Epithelial cell of esophagus (primary cell): ENCODE measurements at places on chromosomes 7 and 10.

DNA sequence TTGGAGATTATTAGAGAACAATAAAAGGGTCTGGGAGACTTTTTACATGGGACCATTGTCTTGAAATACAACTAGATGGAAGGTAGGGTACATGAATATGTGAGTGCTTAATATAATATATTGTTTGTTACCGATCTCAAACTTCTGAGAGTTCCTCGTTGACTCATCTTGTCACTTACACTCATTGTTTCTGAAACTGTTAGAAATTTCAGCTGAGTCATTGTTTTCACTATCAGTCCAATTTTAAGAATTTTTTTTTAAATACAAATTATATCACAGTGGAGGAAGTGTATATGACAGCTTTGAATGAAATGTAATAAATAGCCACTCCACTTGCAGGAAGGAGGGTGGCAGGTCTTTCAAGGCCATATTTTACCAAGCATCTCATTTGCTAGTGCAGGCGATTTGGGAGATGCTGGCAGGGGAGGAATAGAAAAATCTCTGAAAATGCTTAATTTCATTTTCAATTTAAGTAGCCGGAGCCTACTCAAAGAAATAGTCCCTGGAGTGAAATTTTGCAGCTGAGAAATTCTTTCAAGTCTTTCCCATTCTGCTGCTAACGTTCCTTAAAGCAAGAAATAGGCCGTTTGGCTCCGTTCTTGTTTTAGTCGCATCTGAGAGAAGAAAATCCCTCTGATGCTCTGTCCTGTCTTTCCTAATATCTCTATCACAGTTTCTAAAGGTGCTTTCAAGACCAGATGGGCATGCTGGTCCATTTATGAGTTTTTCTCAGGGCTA lies 1404.2 kb upstream of the CELF2 start:
- DNase-seq: no peak

- no peak for DNase-seq
These were observed 174.9 kb downstream of the ELFN1 start for GRCh38 chr7:1844951-1845390.

DNA sequence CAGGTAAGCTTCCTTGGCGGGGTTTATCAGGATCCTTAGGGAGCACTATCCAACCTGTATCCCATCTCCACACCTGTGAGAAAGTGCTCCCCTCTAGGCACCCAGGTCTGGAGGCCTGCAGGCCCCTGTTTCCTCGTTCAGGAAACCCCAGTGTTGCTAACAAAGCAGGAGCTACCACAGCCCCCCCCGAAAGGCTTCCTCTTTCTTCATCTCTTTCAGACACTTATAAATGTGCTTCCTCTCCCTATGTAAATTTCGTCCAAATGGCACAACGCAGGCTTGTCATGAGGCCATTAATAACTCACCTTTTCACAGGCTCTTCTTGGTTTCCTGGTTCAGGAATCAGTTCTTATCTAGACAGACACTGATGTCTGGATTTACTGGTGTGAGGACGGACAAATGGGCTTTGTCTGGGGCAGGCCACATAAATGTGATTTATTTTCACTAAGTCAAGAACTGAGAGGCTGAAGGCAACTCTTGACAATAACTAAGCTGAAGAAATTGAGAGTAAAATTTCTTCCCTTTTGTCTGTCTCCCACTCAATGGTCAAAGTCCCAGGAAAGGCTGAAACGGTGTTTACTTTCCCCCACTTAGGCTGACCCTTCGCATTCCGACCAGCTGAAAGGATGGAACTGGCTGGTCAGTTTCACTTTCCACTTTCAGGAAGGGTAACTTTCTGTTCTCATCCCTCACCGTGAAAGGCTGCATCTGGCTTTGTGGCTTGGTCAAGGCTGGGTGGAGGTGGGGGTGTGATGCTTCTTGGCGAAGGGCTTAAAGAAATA lies 46.8 kb downstream of the PIK3AP1 start:
- DNase-seq: no peak

DNA sequence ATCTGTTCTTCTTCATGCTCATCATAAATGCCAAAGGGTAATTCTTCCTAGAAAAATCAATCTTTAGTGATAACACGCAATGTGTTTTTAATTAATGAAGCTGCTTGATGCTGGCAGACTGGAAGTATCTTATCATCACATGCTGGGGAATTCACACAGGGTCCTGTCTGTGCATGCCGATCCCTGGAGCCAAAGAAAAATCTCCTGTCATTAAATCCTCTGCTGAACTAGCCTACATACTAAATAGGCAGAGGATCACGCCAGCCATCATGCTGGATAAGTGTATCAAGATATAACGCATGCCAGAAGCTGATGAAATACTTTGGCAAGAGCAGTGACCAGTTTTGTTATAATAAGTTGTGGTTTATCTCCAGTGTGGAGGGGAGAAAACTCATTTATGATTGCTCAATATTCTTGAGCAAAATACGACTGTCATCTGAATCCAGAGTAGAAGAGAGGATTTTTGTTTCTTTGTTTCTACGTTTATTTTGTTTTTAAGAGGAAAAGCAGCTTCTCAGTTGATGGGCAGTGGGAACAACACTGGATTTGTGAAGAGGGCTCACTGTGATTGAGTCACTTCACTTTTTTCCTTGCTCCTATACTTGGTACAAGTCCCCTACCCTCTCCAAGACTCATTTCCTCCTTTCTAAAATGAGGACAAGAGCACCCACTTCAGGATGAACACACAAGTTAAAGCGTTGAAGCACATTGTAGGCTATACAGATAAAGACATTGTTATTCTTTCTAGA lies 649.1 kb downstream of the TNS3 start:
- peak; percentile 95 for DNase-seq

DNA sequence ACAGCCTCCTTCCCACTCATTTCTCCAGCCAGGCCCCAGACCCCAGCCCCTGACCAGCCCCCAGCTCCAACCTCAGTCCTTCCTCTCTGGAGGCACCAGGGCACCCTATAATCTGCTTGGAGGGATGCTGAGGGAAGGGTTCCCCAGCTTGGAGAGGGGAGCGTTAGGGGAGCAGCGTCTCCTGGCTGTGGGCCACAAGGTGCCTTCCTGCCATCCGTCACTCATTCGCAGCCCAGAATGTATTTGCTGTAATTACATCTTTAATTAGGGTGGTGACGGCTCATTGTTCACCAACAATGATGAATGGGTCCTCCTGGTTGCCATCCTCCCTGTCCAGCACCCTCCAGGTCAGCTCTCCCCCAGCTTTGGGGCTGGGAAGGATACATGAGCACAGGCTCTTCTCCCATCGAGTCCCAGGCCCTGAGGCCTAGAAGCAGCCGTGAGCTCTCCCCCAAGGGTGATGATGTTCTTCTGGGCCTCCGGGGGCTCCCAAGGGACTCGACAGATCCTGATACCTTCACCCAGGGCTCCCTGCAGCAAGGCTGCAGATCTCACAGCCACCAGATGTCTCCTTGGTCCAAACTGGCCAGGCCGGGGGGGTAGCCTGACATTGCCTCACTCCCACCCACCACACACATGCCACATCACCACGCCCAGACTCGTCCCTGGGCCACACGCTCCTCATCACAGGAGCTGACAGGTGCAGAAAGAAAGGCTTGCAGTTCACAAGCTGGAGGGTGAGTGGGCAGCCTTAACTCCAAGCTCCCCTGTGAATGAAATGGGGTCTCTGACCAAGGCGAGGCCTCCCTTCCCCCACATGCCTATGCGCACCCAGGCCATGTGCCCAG lies 26.8 kb downstream of the POLL start:
- DNase-seq: no peak
